H7 (cell line): ENCODE measurements at places on chromosomes 2 and 18.

- no peak for DNase-seq
Measured at GRCh38 chr2:219120082-219120481, 40.5 kb downstream of the NHEJ1 start.

DNA sequence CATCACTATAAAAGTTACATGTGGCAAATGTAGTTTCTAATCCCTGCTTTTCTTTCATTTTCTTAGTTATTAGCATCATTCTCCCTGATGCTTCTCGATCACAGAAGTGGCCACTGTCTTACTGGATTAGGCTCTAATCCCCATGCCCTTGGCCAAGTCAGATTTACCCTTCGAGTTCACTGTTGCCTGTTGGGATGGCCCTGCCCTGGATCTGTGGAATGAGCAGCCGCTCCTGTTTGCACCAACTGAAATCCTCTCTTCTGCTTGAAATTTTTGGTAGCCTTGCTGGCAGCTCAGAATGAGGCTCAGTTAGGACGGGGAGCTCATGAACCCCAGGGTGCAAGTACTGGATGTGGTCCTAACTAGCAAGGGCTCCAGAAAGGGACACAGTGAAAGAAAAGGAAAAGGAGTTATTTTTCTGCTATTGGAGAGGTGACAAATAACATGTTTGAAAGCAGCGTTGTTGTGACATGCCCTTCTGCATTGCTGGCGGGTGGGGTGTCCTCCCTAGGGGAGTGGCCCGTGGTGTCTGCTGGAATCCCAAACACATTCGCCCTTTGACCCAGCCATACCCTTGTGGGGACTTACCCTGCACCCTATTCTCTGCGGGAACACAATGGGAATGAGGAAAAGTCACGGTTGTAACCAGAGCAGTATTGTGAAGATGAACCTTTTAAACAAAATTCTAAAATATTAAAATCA lies 34.5 kb downstream of the RBFA start:
- DNase-seq, result no peak

DNA sequence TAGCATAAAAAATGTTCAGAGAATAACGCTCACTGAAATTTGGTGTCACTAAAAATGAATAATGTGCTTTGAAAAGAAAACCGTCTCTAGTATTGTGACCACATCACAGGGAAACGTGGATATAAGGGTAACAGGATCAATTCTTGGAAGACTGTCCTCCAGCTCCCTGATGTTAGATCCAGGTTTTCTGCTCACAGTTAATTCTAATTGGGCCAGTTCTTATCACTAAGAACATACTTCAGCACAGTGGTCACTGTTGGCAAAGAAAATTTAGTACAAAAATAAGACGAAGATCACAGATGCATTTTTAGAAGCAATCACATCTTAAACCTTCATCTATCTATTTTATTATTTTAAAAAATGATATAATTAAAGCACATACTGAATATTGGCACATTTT lies 57.0 kb upstream of the CD226 start:
- no peak for DNase-seq

GRCh38 chr2:33873076-33873605 lies 274.0 kb upstream of the FAM98A start:
- DNase-seq, result no peak

GRCh38 chr2:9819551-9819950 lies 23.7 kb upstream of the TAF1B start:
- no peak for DNase-seq

DNA sequence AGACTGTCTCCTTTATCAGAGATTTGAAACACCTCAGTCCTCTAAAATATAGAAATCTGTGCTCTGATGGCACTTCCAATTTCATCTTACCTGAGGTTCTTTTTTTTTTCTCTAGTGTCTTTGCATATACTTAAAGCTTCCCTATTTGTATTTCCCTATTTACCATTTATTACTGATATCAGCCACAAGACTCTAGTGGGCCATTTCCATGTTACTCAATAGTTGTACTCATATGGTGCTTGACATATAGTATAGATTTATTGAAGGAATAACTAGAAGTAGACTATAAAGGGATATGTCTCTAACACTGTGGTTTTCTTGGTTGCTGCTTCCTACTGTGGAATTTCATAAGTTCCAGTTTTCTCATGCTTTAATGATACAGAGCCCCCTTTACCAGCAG lies 3.0 kb downstream of the RBM45 start:
- DNase-seq, result no peak
